Kidney (tissue), 22 donors: ENCODE measurements at places on chromosomes 5 and 9. TPM values are rescaled to one million over a fixed set of nuclear protein-coding genes. Genes with fewer than 3 reads are reported as not detected.

PCDHGA5 gene
- not detected for polyA plus RNA-seq

FBP2 gene
- not detected for polyA plus RNA-seq

MEGF10 gene
- polyA plus RNA-seq: 0.09 TPM

GRCh38 chr5:128695791-128696530, 157.9 kb upstream of the FBN2 start:
- H3K4me3 ChIP-seq: no peak overlapping the region
- H3K4me1 ChIP-seq: no peaks in the 10 kb centered on the region
- DNase-seq: no peak
- no peaks in the 10 kb centered on the region for H3K36me3 ChIP-seq
- no peaks in the 10 kb centered on the region for H3K27me3 ChIP-seq

GRCh38 chr5:758698-759053, 25.9 kb downstream of the ZDHHC11B start:
- DNase-seq: no peak
- no peak overlapping the region for H3K4me3 ChIP-seq
- H3K27ac ChIP-seq: no peak overlapping the region
- H3K36me3 ChIP-seq: no peaks in the 10 kb centered on the region
- H3K4me1 ChIP-seq: peaks cover 8% of the 10 kb centered on the region
- peaks cover 2% of the 10 kb centered on the region for H3K27me3 ChIP-seq

DNA sequence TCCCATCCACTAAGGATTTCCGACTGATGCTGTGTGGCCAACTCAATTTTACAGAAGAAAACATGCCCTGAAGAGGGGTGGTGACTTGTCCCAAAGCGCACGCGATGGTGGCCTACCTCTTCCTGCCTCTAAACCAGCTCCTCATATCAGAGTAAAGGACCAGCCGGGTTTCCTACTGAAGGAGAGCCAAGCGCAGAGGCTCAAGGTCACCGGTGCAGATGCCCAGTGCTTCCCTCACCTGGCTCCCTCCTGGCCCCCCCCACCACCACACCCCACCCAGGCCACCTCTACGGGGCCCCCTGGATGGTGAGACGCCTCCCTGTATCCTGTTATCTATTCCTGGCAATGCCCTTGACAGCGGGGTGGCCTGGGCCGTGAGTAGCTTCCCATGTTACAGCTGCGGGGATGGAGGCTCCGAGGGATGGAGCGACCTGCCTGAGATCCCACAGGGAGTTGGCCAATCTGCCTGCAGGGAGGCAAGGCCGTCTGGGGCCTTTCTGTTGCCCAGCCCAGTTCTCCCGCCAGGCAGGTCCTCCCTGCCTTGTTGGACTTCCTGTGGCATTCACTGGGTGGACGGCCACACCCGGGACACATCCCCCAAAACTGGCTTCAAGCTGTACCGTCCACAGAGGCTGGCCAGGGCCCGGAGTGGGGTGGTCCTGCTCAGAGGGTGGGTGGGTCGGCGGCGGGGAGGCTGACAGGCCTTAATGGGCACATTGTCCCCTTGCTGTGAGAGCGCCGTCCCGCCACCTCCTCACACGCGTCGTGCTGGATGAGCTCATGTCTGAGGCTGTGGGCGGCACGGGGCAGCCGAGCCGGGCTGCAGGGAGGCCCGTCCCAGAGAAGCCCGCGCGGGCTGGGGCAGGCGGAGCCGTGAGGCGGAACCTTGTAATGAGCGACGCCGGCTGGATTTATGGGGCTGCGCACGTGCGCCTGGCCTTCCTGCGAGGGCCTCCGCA, 72.5 kb downstream of the MACROH2A1 start:
- H3K27me3 ChIP-seq: peaks cover 2% of the 10 kb centered on the region
- peak; percentile 90 for DNase-seq
